ENCODE measurements at places on chromosomes 6 and 20.

GRCh38 chr6:146408583-146408982 is 135.1 kb upstream of the RAB32 start:
- DNase-seq = no peak

DNA sequence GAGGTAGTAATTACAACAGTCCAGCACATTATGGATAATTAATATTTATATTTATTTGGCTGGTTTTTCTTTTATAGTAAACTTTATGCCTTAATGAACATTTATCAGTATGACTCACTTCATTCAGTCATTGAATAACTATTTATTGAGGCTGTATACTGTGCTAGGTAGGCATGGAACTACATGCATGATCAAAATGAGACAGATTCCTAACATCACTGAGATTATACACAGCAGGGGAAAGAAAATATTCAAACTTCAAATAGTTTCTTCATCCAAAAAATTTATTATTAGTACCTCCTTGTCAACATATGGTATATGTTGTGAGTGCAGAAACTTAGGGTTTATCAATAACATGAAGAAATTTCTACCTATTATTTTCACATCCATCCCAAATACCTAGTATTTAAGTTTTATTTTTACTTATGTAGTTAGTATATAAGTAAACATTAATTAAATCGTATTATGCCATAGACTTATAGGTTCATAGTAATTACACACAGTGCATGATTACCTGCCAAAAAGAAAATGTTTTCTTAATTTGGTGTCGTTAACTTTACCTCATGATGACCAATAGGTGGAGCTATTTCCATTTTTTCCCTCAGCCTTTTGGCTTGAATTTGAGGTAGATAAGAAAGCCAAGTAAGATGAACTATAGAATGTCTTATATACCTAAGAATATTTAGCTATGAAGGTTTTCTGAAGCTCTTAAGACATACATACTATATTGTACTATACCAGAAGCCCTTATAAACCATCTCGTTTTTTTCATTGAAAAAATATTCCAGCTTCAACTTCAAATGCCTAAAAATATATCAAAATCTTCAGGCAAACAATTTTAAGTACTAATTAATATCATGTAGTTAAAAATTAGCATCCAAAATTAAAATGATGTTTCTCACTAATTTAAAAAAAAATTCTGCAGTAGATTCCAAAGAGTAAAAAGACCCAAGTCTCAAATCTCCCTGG is 12.5 kb upstream of the TMEM30A start:
- peak; percentile 75 for DNase-seq

- DNase-seq = no peak
Measured at GRCh38 chr20:58927490-58928061, 53.5 kb upstream of the NELFCD start.

DNA sequence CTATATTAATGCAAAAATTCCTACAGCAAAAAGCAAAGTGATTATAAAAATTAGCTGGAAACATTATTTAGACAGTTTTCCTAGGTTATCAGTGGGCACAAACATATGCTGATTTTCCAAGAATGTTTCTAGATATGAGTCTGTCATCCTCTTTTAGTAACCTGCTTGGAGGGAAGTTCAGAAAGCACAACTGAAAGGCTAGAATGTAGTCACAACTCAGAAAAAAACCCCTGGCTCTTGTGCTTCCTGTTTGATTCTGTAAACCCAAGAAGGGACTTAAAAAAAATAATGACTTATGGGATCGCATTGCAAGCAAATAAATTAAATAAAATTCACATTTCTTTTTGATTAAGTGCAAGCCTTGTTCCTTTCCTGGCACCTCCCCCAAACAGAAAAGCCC is 708.4 kb upstream of the EPHA7 start:
- no peak for DNase-seq

- no peak for DNase-seq
Measured at GRCh38 chr20:59217173-59217572, 53.6 kb downstream of the ZNF831 start.

DNA sequence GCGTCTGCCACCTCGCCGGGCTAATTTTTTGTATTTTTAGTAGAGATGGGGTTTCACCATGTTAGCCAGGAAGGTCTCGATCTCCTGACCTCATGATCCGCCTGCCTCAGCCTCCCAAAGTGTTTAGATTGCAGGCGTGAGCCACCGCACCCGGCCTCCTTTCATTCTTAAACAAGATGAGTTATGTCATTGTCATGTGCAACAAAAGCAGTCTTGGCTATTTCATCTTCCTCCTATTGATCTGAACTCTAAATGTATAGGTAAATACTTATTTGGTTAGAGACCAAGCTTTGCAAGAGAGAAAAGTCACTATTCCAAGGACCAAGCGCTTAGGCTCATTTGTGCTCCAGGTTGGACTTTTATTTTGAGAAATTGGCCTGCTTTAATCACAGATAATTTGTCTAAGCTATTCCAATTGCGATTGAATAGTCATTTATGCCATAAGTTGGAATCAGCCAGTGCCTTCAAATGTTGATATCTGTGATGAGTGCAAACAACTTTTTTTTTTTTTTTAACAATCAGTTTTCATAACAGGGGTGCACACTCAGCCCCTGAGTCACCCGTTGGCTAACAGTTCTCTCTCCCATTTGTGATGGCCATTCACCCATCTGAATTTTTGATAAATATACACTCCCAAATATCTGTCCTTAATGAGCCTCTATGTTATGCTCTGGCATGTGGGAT is 167.3 kb downstream of the BCAS1 start:
- no peak for DNase-seq

DNA sequence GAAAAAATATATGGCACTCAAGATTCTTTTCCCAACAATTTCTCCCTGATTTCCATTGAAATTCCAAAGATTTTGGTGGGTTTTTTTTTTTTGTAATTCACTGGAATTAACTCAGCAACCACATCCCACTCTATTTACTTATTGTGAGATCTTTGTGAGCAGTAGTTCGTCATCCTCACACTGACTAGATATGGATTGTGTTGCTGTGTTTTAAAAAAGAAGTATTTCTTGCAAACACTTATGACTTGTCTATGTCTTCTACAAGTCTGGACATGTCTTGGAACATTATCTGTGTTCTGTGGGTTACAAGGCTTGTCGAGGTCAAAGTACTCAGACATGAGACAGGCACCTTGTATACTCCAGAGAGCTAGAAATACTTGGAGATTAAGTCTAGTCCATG is 7.3 kb upstream of the TENT5A start:
- DNase-seq = no peak

- DNase-seq = no peak
Measured at GRCh38 chr6:2429460-2429859, 184.1 kb upstream of the GMDS start.

- DNase-seq = no peak
Measured at GRCh38 chr6:12383448-12383847, 93.3 kb downstream of the EDN1 start.

GRCh38 chr20:39264506-39265172 is 302.5 kb downstream of the DHX35 start:
- peak; percentile 46 for DNase-seq

DNA sequence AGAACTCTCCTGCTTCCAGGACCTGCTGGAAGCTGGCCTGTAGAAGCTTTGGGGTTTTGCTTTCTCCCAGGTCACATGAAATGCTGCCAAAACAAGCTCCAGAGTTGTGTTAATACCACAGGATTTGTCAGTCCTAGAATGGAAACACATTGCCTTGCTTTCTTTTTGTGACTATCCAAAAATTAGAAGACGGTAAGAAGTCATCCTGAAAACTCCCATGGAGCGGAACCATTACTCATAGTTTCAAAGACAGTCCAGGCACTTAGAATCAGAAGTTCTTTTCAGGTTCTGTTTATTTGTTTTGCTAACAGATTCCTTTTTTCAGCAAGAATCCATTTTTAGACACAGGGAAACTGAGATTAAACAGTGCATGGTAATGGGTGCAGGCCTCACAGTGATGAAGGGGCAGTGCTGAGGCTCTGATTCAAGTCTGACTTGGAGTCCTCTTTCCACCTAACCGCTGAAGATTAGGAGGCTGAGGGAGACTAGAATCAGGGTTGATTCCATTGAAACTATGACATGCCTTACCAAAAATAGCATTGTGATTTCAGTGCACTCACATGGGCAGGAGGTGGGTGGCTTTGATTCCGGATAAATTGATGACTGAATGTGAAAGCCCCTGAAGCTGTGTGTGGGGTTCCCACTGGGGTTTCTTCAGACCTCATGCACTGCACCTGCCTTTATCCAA is 72.2 kb upstream of the NAA20 start:
- no peak for DNase-seq

DNA sequence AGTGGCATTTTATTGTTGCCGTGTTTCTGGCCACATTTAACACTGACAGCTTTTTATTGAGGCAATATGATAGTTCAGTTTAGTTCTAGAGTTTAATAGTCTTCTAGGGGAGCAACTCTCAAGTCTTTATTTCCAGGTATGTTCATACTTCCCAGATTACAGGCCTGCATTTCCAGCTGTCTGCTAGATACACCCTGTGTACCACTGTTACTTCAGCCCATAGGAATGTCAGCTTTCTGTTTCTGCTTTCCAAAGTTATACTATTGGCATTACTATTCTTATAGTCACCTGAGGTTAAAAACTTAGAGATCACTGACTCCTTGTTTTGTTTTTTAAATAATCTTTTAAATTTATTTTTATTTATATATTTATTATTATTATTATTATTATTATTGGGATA is 7.6 kb downstream of the ZNF451 start:
- DNase-seq = no peak

DNA sequence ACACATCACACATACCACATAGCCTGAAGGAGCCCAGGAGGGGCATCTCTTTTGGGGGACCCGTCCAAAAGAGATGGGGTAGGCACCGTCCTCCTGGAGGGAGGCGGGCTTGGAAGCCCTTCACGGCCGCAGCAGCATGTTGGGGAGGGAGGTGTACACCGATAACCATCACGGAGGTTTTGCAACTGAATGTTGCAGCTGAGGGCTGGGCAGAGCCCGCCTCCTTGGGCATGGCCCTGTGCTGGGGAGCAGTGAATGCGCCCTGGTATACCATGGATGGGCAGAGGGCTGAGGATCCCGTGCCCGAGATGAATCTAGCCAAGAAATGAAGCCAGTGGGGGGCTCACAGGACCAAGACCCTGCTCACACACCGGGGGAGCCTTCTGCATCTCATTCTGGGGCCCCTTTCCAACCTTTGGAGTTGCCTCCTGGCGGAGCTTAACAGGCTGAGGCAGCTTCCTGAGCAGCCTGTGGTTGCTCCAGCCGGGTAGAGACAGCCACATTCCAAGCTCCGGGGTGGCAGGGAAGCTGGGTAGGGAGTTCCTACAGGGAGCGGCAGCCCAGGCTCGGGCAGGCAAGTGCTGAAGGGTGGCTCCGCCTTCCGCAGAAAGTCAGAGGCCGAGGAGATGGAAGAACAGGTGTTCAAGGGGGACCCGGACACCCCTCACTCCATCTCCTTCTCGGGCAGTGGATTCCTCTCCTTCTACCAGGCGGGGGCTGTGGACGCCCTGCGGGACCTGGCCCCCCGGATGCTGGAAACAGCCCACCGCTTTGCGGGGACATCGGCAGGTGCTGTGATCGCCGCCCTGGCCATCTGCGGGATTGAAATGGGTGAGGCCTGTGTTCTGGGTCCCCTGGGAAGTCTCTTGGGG is at the start of gene PNPLA1:
Gene PNPLA1 (plus strand): TSS at position 227 of the 872 bp plus-strand sequence. CDS start 400 bp downstream, at position 627.
- no peak for DNase-seq

DNA sequence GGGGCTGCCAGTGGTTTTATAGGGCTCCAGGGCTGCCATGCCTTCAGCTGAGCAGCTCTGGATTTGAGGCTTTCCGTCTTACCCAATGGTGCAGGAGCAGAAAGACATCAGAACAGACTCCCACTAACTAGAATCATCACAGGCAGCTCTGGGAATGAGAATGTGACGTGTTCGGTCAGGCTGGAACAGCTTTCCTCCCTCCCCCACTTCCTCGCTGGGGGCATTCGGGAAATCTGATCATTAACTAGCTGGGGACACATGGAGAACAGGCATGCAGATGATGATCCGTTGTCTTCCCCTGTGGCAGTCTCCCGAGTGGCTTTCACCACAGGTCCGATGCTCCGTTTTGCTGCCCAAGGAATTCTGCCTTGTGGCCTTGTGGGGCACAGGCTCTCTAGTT is 5.5 kb upstream of the MTG2 start:
- DNase-seq = no peak

DNA sequence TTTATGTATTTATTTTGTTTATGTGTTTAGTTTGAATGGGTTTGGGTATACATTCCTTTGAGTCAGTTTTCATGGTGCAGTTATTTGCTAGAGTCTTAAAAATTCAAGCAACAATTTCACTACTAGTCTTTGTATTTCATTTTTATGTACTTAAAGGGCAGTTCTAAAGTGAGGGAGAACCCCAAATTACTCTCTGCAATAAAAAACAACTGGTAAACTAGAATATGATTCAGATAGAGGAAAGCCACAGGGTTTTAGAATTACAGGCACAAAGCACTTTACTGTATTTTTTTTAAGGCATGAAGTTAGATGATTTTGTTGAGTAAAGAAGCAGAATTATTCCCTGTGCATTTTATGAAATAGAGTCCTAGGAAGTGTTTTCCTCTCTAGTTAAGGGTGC is 183.3 kb downstream of the ARID1B start:
- DNase-seq = no peak

GRCh38 chr6:41079080-41079479 is 6.3 kb downstream of the NFYA start:
- DNase-seq = no peak

GRCh38 chr20:50724851-50725723 is 6.3 kb upstream of the PARD6B start:
- DNase-seq = no peak

- no peak for DNase-seq
Measured at GRCh38 chr6:147467886-147468285, 40.6 kb upstream of the SAMD5 start.

GRCh38 chr20:24828992-24829648 is 119.9 kb upstream of the CST7 start:
- DNase-seq = no peak

- no peak for DNase-seq
Measured at GRCh38 chr20:9966966-9967365, 67.8 kb upstream of the ANKEF1 start.

DNA sequence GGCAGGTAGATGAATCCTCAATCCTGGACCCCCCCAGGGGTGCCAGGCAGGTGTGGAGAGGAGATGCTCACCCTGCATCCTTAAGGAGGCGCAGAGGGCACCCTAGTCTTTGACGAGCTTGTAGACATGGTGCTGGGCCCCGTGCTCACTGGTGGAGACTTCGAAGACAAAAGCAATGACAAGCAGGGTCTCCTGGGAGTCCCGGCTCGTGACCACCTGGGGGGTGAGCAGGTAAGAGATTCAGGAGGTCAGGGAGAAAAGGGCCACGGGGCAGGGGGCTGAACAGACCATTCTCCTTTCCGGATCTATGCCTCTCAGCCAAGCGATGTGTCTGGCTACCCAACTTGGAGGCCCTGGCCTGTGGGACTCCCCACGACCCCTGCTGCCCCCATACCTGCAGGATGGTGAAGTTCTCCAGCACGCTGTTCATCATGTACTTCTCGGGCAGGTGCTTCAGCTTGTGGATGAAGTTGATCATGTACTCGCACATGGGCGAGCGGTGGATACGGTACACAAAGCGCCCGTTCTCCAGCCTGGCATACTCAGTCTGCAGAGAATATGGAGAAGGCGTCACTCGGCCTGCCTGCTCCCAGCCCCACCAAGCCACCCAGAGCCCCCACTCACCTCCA is 6.9 kb downstream of the RPL10A start:
- DNase-seq = no peak
